ENCODE measurements at places on chromosomes 7 and 10. TPM values are rescaled to one million over a fixed set of nuclear protein-coding genes. Genes with fewer than 3 reads are reported as not detected.
A peak's percentile ranks its signal among the peaks of the same experiment; 100 is the strongest.

DRGX gene
- 0.18 TPM for total RNA-seq

GJD4 gene
- total RNA-seq = not detected

SKIDA1 gene
- total RNA-seq = 53.0 TPM

ZNF239 gene
- 12.1 TPM for total RNA-seq

TFR2 gene
- 1.7 TPM for total RNA-seq

CLRN3 gene
- total RNA-seq = not detected

GRCh38 chr7:23712368-23713284 lies 2.6 kb downstream of the STK31 start:
- H3K36me3 ChIP-seq = peaks cover 5% of the 10 kb centered on the region
- no peak overlapping the region for H3K27ac ChIP-seq
- no peaks in the 10 kb centered on the region for H3K4me1 ChIP-seq
- H3K4me3 ChIP-seq = no peak overlapping the region
- H3K27me3 ChIP-seq = no peaks in the 10 kb centered on the region

GRCh38 chr7:10790910-10791309 lies 182.8 kb upstream of the PHF14 start:
- no peaks in the 10 kb centered on the region for H3K27me3 ChIP-seq
- H3K27ac ChIP-seq = no peak overlapping the region
- no peaks in the 10 kb centered on the region for H3K4me1 ChIP-seq
- no peak for DNase-seq
- H3K4me3 ChIP-seq = no peak overlapping the region
- H3K36me3 ChIP-seq = no peaks in the 10 kb centered on the region

- no peaks in the 10 kb centered on the region for H3K4me1 ChIP-seq
- no peaks in the 10 kb centered on the region for H3K36me3 ChIP-seq
- no peaks in the 10 kb centered on the region for H3K27me3 ChIP-seq
- H3K27ac ChIP-seq = no peak overlapping the region
- no peak overlapping the region for H3K4me3 ChIP-seq
Observed at GRCh38 chr7:86123476-86123875, 520.2 kb upstream of the GRM3 start.

GRCh38 chr10:130772676-130773075 lies 538.8 kb downstream of the TCERG1L start:
- no peak for DNase-seq
- no peaks in the 10 kb centered on the region for H3K36me3 ChIP-seq
- peaks cover 22% of the 10 kb centered on the region for H3K4me1 ChIP-seq
- no peaks in the 10 kb centered on the region for H3K27me3 ChIP-seq
- H3K4me3 ChIP-seq = no peak overlapping the region

GRCh38 chr7:69790977-69791724 lies 192.9 kb downstream of the AUTS2 start:
- no peaks in the 10 kb centered on the region for H3K36me3 ChIP-seq
- no peaks in the 10 kb centered on the region for H3K27me3 ChIP-seq
- H3K4me3 ChIP-seq = no peak overlapping the region
- no peak for DNase-seq

DNA sequence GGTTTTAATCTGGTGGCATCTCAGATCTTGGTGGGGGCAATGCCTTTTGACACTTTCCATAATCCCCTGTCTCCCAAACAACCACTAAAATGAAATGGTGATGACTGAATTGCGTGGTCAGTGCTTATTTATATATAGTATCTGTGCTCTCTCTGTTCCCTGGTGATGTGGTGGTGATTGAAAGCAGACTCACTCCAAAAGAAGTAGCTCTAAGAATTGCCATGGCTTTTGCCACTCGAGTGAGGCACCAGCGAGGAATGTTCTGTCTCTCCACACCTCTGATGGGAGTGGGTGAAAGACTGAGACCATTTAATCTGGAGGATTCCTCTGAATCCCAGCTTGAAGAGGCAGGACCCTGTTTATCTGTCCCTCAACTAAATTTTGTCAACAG lies 2.8 kb downstream of the DUSP5 start:
- no peak overlapping the region for H3K27ac ChIP-seq
- no peak for DNase-seq
- peak overlapping the region; percentile 85 for H3K4me3 ChIP-seq

DNA sequence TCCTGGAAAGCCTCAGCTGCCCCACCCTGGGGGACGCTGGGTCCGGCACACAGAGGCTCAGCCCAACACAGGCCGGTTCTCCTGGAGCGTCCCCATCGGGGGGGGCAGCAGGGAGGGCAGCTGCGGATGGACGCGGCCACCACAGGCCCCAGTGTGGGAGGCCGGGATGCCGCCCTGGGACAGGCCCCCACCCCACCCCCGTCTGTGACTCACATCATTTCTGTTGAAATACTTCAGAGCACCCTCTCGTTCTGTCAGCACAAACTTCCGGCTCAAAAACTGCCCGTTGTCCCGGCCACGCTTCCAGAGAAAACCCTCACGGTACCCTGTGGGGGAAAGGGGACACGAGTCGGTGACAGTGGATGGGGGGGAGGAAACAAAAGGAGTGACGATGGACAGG lies 28.5 kb downstream of the GET4 start:
- H3K27me3 ChIP-seq = peaks cover 37% of the 10 kb centered on the region
- H3K27ac ChIP-seq = no peak overlapping the region
- no peak overlapping the region for H3K4me3 ChIP-seq
- no peaks in the 10 kb centered on the region for H3K36me3 ChIP-seq
- DNase-seq = no peak

GRCh38 chr7:67821116-67821515 lies 824.5 kb downstream of the TYW1 start:
- peaks cover 9% of the 10 kb centered on the region for H3K27me3 ChIP-seq
- DNase-seq = no peak
- H3K4me1 ChIP-seq = no peaks in the 10 kb centered on the region
- H3K36me3 ChIP-seq = no peaks in the 10 kb centered on the region
- H3K4me3 ChIP-seq = no peak overlapping the region
- H3K27ac ChIP-seq = no peak overlapping the region

DNA sequence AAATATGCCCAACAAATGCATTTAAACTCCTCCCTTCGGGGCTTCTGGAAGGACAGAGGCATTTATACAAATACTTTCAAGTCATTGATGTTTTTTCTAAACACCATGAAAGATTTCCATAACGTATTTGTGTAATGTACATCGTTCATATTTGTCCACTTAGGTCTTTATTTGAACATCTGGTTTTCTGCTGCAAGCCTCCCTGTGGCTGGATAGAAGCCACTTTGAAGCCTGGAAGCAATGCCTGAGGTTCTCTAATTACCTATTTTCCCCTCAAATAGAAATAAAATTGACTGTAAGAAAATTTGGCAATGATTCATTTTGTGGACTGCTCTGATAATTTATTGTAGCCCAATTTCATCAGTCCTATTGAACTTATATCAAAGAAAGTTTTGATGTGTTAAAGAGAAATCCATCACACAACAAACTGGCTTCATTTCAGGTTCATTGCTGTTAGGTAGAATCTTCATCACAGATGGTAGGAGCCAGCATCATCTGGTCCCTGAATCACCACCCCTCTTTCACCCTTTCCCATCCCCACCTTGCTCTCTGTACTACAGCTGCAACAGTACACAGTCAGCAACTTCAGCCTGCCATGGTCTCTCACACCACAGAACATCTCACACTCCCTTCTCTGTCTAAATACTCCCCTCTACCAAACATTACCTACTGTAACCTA lies 186.0 kb upstream of the MGMT start:
- no peaks in the 10 kb centered on the region for H3K36me3 ChIP-seq
- no peak for DNase-seq
- H3K27ac ChIP-seq = no peak overlapping the region

DNA sequence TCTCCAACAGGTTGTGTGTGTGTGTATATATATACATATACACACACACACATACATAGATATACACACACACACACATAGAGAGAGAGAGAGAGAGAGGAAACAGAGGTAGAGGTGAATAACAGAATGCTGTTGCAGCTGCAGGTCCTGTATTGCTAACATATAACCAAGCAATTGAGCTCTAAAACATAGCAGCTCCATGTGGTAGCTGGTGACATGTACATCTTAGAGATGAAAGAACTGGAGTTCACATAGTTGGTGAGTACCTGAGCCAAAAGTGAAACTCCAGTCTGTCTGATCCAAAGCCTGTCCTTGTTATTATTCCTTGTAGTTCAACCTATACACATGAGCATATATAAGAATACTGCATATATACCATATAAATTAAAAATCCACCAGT lies 152.9 kb upstream of the CSTF2T start:
- DNase-seq = no peak
- H3K27ac ChIP-seq = no peak overlapping the region
- H3K4me1 ChIP-seq = peaks cover 5% of the 10 kb centered on the region
- no peaks in the 10 kb centered on the region for H3K36me3 ChIP-seq
- H3K4me3 ChIP-seq = no peak overlapping the region

DNA sequence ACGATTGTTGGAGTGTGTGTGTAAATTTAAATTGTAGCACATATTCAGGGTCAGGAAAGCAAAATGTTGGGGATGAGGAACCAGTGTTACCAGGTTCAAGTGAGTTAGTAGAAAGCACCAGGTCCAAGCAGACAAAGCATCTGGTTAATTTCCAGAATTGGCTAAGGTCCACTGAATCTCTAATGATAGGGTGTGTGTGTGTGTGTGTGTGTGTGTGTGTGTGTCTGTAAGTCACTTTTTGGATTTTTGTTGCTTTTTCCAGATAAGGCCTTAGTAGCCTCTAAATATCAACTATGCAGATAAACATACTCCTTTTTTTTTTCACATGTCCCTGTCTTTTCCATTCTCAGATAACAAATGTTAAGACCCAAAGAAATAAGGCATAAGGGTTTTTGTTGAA lies 36.6 kb upstream of the FMC1 start:
- H3K27ac ChIP-seq = no peak overlapping the region
- H3K4me1 ChIP-seq = no peaks in the 10 kb centered on the region
- no peak overlapping the region for H3K4me3 ChIP-seq
- no peaks in the 10 kb centered on the region for H3K27me3 ChIP-seq
- H3K36me3 ChIP-seq = peaks cover 6% of the 10 kb centered on the region

DNA sequence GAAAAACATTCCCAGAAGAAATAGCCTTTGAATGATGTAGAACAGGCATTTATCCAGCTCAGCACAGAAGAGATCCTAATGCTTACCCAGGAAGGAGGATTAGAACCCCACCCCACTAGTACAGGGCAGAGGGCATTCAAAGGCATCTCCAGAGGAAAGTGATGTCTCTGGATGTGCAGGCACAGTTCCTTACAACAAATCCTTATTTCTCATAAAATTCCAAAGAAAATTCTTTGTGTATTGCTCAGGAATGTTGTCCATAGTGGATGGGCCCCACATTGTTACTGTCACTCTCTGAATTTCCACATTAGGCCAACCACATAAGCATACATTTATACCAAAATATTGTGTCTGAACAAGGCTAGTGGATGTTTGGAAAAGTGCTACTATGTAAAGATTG lies 243.0 kb downstream of the ADRA2A start:
- DNase-seq = no peak
- H3K36me3 ChIP-seq = no peaks in the 10 kb centered on the region
- no peak overlapping the region for H3K27ac ChIP-seq
- peaks cover 12% of the 10 kb centered on the region for H3K4me1 ChIP-seq

DNA sequence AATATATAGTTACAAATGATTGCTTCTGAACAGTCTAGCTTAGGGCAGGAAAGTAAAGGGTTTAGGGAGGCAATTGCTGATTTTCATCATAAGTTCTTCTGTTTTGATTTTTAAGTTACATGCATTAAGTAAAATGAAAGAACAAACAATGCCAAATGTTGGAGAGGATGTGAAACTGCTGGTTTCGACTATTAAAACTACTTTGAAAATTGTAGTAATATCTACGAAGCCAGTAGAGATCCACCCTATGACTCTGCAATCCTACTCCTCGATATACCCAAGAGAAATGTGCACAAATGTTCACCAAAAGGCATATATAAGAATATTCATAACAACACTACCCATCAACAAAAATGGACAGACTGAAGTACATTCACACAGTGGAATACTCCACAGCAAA lies 24.3 kb downstream of the PDZD8 start:
- no peaks in the 10 kb centered on the region for H3K27me3 ChIP-seq
- no peak for DNase-seq
- H3K36me3 ChIP-seq = peaks cover 2% of the 10 kb centered on the region
- no peak overlapping the region for H3K27ac ChIP-seq
- H3K4me3 ChIP-seq = no peak overlapping the region

GRCh38 chr7:102845346-102845745 lies 67.5 kb upstream of the LRRC17 start:
- no peak overlapping the region for H3K4me3 ChIP-seq
- H3K4me1 ChIP-seq = no peaks in the 10 kb centered on the region
- H3K27ac ChIP-seq = peak overlapping the region; percentile 0
- peaks cover 4% of the 10 kb centered on the region for H3K36me3 ChIP-seq
- no peaks in the 10 kb centered on the region for H3K27me3 ChIP-seq

DNA sequence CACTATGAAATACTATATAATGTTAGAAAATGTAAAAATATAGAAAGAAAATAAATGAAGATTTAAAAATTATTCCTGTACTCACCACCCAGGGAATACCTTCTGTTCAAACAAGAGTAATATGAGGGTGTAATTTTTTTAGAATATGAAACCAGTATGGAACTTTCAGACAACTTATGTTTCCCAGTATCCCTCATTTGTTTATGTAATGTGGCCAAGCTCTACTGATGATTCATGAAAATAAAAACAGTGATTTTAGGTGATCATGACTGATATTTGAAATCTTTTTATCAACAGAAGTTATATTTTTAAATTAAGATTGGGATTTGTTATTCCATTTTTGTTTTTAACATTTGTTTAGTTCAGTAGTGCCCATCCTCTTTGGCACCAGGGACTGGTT lies 18.8 kb downstream of the SLK start:
- H3K27me3 ChIP-seq = no peaks in the 10 kb centered on the region
- no peak overlapping the region for H3K27ac ChIP-seq

DNA sequence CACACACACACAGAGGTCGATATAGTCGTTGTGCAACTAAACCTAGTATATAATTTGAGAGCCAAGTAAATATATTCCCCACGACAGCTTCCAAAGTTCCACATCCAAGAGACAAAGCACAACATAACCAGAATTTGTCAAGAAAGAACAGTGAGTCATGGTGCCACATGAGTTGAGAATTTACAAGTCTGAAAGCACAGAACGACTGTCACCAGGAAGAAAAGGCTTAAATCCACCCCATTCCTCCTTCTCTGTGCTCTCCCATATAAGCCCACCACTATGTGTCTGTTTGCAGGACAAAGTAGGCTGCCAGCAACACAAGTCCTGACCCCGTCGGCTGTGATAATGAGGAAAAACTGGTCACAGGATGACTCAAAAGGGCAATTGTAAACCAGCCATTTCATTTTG lies 32.8 kb downstream of the GSAP start:
- DNase-seq = no peak
- peaks cover 44% of the 10 kb centered on the region for H3K4me1 ChIP-seq
- H3K27me3 ChIP-seq = no peaks in the 10 kb centered on the region
- H3K4me3 ChIP-seq = no peak overlapping the region

All from neural crest cell (in vitro differentiated cells).